ENCODE measurements at places on chromosomes 2 and 18.

GRCh38 chr2:240760576-240761246, 59.3 kb downstream of the KIF1A start:
- no peak for DNase-seq

DNA sequence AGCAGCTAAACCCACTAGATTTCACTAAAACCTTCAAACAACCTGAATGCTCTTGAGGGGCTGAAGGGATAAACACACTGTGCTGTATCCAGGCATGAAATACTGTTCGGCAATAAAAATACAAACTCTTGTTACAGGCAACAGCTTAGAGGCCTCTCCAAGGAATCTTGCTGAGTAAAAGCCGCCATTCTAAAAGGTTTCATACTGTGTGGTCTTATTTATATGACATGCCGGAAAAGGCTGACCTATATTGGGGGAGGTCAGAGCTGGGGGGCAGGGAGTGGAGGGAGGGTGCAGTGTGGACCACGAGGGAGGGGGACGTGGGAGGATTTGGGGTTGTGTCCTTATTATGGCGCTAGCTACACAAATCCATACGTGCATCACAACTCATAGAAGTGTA, 136.2 kb downstream of the MBP start:
- no peak for DNase-seq

GRCh38 chr2:132691556-132691955, 21.6 kb upstream of the LYPD1 start:
- no peak for DNase-seq

- DNase-seq: no peak
These were observed 61.8 kb downstream of the FAM168B start for GRCh38 chr2:131031431-131031841.

DNA sequence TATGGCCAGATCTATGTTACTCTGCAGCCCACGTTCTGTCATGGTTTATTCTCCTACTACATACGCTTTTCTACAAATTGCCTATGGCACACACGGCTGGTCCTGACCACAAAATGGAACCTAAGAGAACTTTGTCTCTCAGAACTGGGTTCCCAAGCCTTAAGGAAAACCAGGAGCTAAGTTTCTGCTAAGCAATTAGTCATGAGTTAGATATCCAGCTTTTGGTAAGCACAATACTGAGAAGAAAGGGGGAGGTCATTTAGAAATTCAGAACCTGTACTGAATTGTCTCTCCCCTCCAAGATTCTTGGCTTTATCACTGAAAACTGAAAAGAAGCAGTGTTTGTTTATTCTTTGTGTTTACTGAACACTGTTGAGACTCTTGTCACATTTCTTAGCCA, 283.5 kb upstream of the TANK start:
- no peak for DNase-seq

- DNase-seq: no peak
These were observed 24.1 kb downstream of the IGFBP2 start for GRCh38 chr2:216657086-216657855.

DNA sequence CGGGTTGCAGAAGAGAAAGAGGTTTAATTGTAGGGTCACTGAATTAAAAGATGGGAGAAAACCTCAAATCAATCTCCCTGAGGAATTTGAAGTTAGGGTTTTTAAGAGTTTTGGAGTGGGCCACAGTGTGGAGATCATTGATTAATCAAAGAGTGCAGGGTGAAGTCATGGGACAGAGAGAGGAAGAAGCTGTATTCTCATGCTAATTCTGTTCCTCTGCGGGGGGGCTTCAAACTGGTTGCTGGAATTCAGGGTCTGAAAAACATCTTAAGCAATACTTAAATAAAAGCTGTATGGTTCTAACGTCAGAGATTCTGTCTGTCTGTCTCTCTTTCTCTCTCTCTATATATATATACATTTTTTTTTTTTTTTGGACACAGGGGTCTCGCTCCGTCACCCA, 169.8 kb upstream of the SPATS2L start:
- no peak for DNase-seq

DNA sequence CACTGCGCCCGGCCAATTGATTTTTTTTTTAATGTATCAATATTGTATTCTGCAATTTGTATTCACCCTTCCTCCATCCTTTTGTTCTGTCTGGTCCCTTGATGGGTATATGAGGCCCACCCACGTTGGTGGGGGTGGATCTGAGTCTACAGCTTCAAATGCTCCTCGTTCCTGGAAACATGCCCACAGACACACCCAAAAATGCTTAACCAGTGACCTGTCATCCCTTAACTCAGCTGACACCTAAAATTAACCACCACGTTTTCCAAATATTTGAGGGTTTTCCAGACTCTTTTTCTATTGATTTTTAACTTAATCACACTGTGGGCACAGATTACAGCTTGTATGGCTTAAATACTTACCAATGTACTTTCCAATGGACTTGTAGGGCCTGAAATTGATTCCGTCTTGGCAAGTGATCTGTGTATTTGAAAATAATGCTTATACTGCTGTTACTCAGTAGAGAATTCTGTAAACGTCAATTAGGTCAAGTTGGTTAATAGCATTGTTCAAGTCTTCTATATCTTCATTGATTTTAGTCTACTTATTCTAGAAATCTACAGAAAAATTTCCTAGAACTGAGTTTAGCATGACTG, 34.4 kb upstream of the CYP27C1 start:
- DNase-seq: no peak

GRCh38 chr18:23085066-23085465, 50.2 kb upstream of the CABLES1 start:
- DNase-seq: no peak

DNA sequence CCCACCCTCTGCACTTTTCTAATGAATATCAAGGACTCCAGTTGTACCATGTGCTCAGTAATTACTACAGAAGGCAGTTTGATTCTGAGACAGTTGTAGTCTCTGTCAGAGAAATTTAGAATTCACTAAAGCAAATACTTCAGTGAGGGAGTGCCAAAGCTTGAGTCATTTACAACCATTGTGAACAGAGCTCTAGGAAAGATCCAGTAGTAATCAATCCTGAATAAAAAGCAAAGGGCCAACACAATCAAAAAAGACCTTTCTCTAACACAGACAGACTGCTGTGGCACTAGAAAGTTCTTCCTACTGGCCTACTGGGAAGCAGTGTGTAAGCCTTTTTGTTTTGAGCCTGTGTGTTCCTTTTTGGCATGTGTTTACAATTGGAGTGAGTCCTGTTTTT, 135.6 kb upstream of the UNC80 start:
- no peak for DNase-seq

- DNase-seq: no peak
These were observed 279.8 kb downstream of the RBM43 start for GRCh38 chr2:150981826-150982225.

DNA sequence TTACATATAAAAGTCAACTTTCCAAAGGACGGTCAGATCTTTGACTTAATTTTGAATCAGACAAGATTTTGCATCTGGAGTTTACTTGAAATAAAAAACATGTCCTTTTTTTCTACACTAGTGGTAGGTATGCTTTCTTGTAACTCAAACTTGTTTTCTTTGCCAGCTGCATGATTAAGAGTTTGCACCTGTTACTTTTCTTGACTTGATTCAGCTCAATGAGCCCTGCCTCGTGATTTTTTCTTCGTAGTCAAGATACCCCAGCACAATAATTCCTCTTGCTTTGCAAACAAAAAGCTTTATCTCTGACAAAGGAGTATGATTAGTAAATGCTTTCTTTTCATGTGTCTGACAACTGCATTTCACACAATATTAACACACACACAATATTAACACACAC, 82.3 kb downstream of the FBXO15 start:
- no peak for DNase-seq

- no peak for DNase-seq
These were observed 136.9 kb downstream of the CYP26B1 start for GRCh38 chr2:72010647-72011369.

- DNase-seq: no peak
These were observed 78.5 kb downstream of the SPRED2 start for GRCh38 chr2:65353927-65354326.

GRCh38 chr2:69936906-69937305, 22.0 kb downstream of the MXD1 start:
- no peak for DNase-seq

DNA sequence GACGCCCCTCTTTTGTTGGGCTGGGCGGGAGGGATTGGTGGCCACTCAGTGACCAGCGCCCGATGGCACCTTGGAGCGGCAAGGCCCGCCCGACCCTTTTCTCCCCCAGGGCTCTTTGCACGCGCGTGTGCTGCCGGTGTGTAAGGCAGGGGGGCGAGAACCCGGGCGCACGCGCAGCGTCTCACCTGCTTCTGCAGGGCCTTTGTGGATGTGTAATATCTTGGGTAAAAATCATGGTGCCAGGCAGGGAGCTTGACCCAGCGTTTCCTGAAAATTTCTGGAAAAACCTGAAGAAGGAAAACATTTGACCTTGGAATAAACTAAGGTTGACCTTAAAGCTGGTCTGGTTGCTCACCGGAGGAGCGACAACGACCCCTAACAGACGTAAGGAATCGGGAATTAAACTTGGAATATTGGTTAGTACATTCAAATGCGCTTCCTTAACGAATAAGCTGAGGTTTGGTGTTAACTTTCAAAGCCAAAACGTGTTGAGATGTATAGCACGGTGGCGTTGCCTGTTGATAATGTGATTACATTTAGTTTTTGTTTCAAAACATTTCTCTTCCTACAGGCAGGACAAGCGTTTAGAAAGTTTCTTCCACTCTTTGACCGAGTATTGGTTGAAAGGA, 438 bp downstream of the HSPE1 start:
- no peak for DNase-seq

DNA sequence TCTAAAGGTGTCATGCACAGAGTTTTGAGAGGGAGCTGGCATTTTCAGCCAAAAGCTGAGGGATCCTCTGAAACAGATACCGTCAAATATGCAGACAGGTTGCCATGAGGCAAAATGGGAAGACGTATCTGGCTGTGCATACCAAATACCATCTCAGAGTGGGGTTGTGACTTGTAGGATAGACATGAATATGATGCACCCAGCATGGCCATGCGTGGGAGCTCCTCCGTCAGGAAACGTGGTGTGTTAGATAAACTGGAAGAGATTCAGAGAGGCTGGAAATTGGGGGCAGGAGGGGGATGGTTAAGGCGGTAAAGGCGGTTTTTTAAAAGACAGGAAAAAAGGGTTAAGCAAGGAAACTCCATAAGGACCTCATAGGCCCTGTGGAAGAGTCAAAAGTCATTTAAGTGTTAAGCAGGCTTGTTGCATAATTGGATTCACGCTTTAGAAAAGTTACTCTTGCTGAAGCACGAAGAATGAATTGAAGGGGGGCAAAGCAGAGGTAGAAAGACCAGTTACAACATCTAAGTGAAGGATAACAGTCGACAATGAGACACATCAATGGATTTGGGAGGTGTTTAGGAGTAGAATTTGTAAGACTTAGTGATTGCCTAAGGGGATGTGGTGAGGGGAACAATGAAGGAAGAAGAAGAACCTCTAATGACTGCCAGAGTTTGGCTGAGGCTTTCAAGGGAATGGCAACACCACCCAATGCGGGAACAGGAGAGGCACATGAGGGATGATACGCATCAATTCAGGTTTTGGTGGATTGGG, 139.6 kb upstream of the CTAGE1 start:
- no peak for DNase-seq

DNA sequence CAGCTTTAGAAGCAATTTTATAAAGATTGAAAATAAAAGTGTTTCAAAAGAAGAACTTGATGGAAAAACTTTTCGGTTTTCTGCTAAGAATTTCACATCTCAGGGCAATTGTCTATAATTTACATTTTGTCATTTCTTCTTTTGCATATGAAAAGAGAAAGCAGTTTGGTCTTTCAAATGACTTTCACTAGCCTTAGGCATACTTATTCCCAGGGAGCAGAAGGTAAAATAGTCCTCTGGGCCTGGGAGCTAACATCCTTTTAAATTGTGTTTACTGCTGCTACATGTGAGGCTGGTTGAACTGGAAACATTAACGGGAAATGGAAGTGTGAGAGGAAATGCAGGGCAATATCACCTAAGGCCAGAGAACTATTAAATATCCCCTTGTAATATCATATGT, 37.1 kb downstream of the MYO3B start:
- DNase-seq: no peak

DNA sequence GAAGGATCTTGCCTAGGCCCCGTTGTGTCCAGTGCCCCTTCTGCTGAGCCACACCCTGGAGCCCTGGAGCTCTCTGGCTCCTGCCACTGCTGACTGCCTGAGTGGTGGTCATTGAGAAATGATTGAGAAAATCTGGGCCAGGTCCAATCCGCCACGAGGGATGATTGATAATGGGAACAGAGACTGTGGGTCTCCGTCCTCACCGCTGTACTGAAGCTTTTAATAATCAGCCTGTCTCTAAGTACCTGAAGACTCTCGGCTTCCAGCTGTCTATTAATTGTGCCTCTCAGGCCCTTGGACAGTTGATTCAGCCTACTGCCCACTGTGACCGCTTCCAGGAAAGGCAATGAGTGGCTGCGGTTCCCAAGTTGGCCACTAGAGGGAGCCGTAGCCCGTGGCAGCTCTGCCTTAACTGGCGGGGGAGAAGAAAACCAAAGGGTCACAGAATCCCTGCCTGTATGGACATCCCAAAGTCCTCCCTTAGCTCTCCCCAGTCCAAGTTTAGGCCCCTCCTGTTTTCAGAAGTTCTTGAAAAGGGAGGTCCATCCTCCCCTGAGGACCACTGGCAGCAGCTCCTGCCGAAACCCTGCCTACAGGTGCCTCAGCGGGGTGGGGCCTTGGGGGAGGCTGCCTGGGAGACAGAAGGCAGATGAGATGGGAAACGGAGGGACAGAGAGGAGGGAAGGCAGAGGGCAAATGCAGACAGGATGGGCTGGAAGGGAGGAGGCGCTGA, 213.6 kb downstream of the TNS1 start:
- peak; percentile 78 for DNase-seq

GRCh38 chr2:9637330-9637729, 6.5 kb upstream of the YWHAQ start:
- no peak for DNase-seq

DNA sequence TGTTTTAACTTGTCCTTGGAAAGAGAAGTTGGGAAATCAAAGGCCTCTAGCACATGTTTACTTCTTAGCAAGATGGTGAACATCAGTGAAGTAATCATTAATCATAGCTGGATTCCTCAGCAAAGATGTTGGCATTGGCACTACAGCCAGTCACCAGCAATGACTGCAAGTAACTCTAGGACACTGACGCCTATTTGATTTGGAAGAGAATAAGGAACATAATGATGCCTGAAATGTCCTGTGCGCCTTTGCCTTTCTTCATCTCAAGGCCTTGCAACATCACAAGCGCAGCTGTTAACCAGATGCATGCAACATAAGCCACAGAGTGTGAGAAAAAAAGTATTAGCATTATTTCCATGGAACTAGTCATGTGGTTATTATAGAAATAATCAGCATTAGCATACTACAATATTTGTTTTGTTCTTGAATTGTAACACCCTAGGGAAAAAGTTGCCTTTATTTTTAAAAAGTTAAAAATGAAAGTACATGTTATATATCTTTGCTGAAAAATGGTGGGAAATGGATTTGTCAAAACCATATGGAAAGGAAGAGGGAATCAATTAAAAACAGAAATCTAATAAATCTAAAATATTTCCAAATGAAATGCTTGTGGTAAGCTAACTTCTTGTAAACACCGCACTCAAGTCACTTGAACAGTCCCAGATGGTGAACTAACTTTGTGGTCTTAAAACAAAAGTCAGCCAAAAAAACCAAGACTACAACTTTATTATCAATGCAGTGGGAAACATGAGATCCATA, 55.6 kb downstream of the THADA start:
- DNase-seq: no peak

Measured in stimulated activated CD4-positive, alpha-beta T cell treated with anti-CD3 and anti-CD28 coated beads, Interleukin-4, amount 100 ng/mL, for 24 hours (primary cell).